ENCODE measurements at places on chromosomes 1 and 21. TPM values are rescaled to one million over a fixed set of nuclear protein-coding genes. Genes with fewer than 3 reads are reported as not detected.

Gene BCAR3
- 14.5 TPM for total RNA-seq

Gene GSTM5
- 18.2 TPM for total RNA-seq

Gene KCNK2
- 3.3 TPM for total RNA-seq

Gene CRP
- not detected for total RNA-seq

Gene CRNN
- not detected for total RNA-seq

Gene PROK1
- total RNA-seq: not detected

Gene S100A3
- not detected for total RNA-seq

Gene FAM72C
- total RNA-seq: 0.53 TPM

All from urinary bladder (tissue), 4 donors.